8988T (cell line): ENCODE measurements at places on chromosomes 4 and X.

DNA sequence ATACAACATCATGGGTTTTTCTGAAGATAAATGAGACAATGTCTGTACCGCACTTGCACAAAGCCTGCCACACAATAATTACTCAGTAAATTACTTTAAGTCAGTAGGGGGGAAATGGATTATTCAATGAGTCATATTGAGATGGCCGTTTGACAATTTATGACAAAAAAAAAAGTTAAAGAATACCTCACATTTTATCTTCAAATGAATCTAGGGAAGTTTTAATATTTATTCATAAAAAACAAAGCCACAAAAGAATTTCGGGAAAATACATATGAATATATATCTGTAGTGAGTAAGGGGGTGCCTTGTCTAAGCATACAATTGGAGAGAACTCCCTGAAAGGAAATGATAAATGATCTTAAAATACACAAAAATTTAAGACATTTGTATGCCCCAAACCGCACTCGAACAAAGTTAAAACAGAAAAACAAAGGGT lies 197.0 kb upstream of the SLC7A11 start:
- DNase-seq, result no peak

- no peak for DNase-seq
Observed at GRCh38 chrX:10741550-10741949, 121.2 kb upstream of the MID1 start.

DNA sequence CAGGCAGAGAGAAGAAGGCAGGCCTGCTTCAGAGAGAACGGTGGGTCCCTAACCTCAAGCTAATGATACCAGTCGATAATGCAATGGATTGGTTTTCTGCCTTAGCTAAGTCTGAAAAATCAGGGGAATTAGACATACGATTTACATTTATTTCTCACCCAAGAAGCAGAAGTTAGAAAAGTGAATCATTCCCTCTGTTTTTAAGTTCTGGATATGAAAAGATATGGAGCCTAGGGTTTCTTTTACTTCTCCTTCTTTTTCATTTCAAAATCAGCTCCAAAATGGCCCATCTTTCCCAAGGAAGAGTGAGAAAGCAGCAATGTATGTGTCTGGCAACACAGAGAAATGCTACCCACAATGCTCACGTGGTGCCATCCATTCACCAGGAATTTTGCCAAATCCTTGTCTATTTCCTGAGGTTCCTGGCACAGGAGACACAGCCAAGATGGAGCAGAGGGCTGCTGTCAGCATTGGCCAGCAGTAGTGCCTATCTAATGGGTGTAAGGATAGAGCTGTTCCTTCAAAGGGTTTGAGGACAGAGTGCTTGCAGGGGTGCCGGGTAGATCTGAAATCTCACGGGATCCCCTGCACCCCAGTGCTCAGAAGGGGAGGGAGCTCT lies 231.5 kb downstream of the MAML3 start:
- DNase-seq, result no peak

DNA sequence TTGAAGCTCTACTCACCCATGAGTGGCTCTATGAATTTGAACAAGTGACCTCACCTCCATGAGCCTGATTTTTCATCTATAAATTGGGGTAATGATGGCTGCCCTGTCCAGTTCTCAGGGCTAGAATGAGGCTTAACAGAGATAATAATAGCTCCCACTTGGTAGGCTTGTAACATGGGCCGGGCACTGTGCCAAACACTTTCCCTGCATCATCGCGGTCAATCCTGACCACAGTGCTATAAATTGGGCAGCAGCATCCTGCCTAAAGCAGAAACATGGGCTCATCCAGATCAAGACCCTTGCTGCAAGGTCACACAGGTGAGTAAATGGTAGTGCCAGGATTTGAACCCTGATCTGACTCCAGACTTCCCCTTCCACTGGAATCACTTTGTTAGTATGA lies 12.8 kb downstream of the APLN start:
- DNase-seq, result no peak

GRCh38 chr4:7105276-7105675 lies 37.4 kb upstream of the GRPEL1 start:
- DNase-seq, result no peak

- DNase-seq, result no peak
Observed at GRCh38 chr4:33052241-33052640, 2332.1 kb downstream of the PCDH7 start.

DNA sequence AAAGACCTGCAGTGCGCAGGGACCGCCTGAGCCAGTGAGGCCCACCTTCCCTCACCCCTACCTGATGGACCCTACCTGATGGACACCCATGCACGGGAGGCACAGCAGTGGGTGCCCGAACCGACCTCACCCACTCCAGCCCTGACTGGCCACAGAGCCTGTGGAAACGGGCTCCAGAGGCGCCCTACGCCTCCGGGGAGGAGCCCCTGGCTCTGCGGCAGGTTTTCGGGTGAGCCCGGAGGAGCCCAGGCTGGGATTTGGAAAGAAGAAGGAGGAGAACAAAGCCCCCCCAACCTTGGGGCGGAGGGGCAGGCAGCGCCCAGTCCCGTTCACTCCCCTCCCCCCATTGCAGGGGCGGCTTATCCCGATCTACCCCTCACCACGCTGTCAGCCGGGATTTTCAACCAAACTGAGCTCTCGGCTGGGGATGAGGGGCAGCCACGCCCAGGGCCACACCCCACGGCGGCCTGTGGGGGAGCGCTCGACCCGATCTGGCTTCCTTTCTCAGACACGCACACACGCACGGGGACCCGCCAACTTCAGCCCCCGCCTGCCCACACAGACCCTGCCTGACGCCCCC lies 675 bp downstream of the L1CAM start:
- no peak for DNase-seq

DNA sequence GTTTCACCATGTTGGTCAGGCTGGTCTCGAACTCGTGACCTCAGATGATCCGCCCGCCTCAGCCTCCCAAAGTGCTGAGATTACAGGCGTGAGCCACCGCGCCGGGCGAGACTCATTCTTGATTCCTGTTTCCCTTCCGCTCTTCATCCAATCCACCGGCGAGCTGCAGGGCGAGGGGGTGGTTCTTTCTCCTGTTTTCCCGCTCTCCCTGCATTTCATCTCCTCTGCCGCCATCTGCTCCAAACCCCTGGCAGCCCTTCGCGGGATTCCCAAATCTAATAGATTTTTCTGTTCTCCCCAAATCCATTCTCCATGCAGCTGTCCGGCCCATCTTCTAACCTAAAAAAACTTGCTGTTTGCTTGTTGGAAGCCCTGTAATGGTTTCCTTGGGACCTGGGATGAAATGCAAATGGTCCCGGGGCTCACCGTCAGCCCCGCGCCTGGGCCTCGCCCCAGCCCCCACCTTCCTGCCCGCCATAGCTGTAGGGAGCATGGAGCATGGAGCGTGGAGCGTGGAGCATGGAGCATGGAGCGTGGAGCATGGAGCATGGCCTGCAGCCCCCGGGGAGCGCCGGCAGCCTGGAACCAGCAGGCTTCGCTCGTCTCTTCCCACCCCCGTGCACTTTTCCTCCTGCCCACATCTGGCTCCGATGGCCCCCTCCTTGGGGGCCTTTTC lies 1.1 kb downstream of the ZFP42 start:
- no peak for DNase-seq

DNA sequence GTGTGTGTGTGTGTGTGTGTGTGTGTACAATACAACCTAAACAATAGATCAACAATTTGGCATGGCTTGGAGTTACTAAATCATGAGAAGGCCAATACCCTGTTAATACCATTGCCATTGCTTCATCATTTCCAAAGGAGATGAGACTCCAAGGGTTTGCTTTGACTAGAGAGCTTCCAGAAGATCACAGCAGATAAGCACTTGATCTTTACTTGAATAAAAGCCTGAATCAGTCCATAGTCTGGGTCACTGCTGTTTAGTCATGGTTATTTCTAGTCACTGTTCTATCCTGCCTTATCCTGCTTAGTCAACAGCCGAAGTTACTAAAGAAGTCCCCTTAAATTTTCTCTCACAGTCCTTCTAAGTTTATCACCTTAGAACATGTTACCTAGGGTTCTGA lies 58.2 kb downstream of the RAB40AL start:
- no peak for DNase-seq

GRCh38 chr4:168908851-168909273 lies 101.2 kb downstream of the CBR4 start:
- no peak for DNase-seq

DNA sequence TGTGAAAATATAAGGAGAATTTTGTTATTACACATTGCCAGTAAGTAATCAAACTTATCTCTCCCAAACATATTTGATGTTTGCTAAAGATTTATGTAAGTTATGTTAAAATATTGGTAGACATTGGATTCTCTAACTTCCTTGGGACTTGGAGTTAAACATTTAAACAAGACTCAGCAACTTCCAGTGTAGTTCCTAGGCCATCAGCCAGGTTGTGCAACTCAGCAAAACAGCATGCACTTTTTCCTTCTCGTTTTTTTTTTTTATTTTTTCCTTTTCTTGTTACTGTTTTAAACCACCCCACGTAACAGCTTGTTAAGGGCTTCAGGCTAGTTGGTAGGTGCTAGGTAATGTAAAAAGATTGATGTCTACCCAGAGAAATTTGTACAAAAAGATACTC lies 510.4 kb downstream of the ANKRD50 start:
- no peak for DNase-seq

- no peak for DNase-seq
Observed at GRCh38 chr4:111636961-111637585, 508.2 kb upstream of the FAM241A start.

- no peak for DNase-seq
Observed at GRCh38 chr4:102527695-102528283, 26.6 kb downstream of the NFKB1 start.

- no peak for DNase-seq
Observed at GRCh38 chr4:740656-741282, 35.1 kb downstream of the PCGF3 start.
